Large intestine (tissue), 12 donors: ENCODE measurements at places on chromosomes 1 and 21. TPM values are rescaled to one million over a fixed set of nuclear protein-coding genes. Genes with fewer than 3 reads are reported as not detected.

GRCh38 chr1:209059376-209059775, 524.1 kb upstream of the CAMK1G start:
- DNase-seq = no peak

DNA sequence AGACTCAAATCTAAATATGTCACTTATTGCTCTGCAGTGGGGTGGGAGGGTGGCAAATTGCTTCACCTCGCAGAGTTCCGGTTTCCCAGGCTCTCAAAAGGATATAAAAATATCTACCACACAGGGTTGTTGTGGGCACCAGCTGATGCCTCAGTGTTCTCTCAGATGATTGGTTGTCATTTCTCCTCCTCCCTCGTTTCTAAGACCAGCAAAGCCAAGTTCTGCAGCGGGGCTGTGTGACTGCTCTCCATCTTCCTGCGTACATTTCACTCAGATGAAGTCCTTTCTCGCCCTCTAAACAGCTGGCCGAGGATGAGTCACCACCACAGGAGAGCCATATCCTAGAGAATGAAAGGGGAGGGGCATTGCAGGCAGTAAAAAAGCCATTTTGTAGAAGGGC, 35.0 kb upstream of the VWA5B1 start:
- peak; percentile 85 for DNase-seq

GRCh38 chr1:203519053-203519840, 25.3 kb downstream of the OPTC start:
- peak; percentile 93 for DNase-seq

DNA sequence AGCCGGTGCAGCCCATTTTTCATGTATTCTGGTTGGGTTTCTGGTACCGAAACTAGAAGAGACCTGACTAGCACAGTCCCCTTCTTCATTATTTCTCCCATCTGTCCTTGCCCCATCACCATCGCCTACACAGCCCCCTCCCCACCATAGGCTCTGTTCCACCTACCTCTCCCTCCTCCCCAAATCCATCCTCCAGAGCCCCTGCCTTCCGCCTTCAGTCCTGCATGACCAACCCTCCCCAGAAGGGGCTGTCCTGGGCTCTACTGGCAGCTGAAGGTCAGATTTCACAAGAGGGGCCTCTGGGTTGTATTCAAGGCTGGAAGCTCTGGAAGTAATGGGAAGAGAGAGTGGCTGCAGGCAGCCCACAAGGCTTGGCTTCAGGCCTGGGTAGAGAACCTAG, 55.2 kb downstream of the SDC3 start:
- no peak for DNase-seq

The RXRG gene
- 1.5 TPM for polyA plus RNA-seq
